Cerebellar nuclear complex (tissue), 1 donor: ENCODE measurements at places on chromosomes 12 and 14.

- DNase-seq, result no peak
These were observed 696.1 kb downstream of the DIO2 start for GRCh38 chr14:79515158-79515557.

- no peak for DNase-seq
These were observed 1.8 kb downstream of the OTOGL start for GRCh38 chr12:80101126-80101525.

- no peak for DNase-seq
These were observed 178.9 kb upstream of the MGAT4C start for GRCh38 chr12:86435053-86435452.

- DNase-seq, result no peak
These were observed 592.9 kb upstream of the FBXO33 start for GRCh38 chr14:40025101-40025500.

GRCh38 chr12:102821149-102821548, 95.9 kb downstream of the PAH start:
- no peak for DNase-seq

DNA sequence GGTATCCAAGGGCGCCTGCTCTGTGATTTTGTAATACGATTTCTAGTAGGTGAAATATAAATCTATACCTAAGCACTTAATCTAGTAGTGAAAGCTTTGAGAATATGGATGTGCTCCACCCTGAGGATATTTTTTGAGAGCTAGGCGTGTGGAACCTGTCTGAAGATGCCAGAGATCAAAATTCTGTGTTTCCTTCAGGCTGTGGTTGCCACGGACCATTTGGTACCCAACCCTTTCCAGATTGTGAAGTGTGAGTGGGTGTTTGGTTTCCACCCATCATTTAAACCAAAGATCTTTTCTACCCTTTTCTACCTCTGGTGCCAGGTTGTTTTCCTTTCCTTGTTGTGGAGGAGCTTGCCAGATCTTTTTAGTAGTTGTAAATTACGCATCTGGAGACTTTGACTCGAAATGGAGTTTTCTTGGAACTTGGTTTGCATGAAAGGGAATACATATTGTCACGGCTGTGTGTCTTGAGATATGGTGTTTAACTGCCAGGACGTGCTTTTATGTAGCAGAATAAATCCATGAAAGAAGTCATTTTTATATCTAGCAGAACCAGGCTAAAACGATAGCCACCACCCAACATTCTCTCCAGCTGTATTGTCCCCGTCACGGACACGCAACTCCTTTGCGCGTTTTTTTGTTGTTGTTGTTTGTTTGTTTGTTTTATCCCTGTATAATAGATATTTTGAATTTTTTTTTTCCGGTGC, 2.2 kb downstream of the LRFN5 start:
- DNase-seq, result no peak
